Hypothalamus (tissue), 51 donors: ENCODE measurements at places on chromosomes 12 and 14.

GRCh38 chr14:65483647-65484046 is 71.1 kb downstream of the FUT8 start:
- DNase-seq = no peak

DNA sequence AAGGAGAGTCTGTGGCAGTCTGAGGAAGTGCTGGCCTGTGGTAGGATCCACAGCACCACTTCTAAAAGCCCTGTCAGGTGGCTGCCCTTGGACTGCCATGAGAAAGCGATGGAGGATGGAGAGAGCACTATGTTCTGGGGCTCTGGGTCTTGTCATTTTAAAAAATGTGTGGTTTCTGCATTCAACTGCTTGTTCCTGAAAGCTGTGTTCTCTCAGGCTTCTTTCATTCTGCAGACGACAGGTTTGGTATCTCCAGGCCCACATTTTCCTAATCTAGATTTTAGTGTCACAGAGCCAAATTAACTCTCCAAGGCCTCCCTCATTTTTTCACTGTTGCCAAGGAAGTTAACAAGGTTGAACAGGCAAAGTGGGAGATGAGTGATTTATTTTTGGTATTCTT is 10.5 kb downstream of the OVCH1 start:
- peak; percentile 15 for DNase-seq

GRCh38 chr12:99170037-99170436 is 477.5 kb upstream of the GARIN6 start:
- DNase-seq = no peak

DNA sequence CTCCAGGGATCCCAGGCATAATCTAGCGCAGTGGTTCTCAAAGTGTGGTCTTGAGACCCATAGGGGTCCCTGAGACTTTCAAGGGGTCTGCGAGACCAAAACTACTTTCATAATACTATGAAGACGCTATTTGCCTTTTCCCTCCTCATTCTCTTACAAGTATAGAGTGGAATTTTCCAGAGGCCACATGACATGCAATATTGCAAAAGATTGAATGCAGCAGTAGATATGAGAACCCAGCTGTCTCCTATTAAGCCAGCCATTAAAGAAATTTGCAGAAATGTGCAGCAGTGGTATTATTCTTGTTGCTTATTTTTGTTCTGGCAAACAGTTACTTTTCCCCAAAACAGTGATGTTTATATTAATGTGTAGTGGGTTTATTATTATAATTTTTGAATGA is 62.8 kb downstream of the VWF start:
- no peak for DNase-seq

GRCh38 chr12:70812136-70812535 is 108.4 kb downstream of the PTPRR start:
- no peak for DNase-seq

DNA sequence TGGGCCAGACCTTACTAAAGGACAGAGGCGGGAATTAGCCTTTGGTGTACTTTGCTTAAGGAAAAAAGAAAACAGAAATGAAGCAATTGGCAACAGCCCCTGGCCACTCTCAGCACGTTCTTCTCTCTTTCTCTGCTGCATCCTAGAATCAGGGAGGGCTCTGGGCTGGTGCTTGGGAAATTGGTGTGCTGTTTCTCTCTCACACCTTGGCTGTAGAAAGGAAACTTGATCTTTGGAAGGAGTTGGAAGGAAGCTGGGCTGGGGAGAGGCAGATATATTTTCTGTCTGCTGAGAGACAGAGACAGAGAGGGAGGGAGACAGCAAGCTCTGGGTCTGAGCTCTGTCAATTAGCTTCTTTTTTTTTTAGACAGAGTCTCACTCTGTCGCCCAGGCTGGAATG is 27.4 kb downstream of the NOS1 start:
- DNase-seq = no peak

- no peak for DNase-seq
Observed at GRCh38 chr12:109589691-109590245, 16.2 kb downstream of the MVK start.

- no peak for DNase-seq
Observed at GRCh38 chr14:74579447-74580274, 32.4 kb downstream of the LTBP2 start.

DNA sequence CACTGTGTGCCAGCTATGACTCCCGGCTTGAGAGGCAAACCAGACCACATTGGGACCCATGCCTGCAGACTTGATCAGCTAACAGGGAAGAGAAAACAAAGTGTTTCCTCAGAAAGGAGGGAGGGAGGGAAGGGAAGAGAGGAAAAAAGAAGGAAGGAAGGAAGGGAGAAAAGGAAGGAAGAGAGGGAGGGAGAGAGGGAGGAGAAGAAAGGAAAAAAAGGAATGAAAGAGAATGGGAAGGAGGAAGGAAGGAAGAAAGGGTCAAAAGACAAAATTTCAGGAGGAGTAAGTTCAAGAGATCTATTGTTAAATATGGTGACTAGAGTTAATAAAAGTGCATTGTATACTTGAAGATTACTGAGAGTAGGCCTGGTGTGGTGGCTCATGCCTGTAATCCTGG is 18.9 kb downstream of the FIGNL2 start:
- no peak for DNase-seq

- DNase-seq = no peak
Observed at GRCh38 chr14:67566908-67567307, 33.2 kb downstream of the PIGH start.

- no peak for DNase-seq
Observed at GRCh38 chr14:99270458-99271220, 1.4 kb downstream of the BCL11B start.

DNA sequence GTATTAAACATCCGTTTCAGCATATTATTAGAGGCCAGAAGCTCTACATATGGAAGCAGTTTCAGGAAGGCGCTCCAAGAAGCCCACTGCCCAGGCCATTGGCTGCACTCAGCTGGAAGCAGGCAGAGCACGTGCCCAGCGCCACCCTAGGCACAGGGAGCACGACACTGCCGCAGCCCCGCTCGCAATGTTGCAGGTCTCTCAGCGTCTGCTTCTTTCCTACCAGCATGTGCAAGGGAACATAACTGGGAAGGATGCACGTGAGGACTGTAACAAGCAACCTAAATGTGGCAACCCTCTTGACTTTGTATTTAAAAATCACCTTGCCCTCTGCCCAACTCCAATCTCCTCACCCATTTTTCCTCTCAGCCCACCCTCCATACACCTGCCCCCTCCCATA is 3.5 kb downstream of the TMEM132D start:
- no peak for DNase-seq

- no peak for DNase-seq
Observed at GRCh38 chr12:132178801-132179401, 34.6 kb downstream of the NOC4L start.

DNA sequence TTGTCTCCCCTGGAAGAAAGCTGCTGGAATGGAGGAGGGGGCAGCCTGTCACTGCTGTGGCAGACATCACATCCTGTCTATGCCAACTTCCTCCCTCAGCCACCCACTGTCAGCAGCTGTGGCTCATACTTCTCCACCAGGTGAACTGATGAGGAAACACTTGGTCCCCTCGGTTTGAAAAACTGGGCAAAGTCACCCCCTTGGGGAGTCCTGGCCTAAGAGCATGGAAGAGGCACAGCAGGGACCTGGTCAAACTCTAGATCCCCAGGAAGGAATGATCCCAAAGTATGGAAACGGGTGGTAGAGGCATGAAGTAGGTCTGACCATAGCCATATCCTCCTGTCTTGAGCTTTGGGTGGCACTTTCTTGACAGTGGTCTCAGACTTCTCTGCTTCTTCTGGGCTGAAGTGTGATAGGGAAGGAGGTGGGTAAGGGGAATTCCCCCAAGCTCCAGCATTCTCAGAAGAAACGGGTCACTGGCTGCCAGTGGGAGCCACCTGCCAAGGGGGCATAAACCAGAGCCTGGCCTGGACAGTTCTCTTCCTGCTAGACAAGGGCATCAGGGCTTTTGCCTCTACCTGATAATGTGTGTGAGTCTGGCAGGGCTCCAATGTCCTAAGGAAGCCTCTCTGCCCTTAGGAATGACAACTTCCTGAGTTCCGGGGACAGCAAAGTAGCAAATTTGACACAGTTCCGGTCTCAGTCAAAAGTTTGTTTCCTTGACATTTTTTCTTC is 36.0 kb downstream of the FMNL3 start:
- no peak for DNase-seq

- no peak for DNase-seq
Observed at GRCh38 chr12:131894981-131895639, 688 bp downstream of the ULK1 start.

- no peak for DNase-seq
Observed at GRCh38 chr12:113136990-113137511, 1.5 kb upstream of the RASAL1 start.

GRCh38 chr14:71444030-71444822 is 488.0 kb upstream of the RGS6 start:
- no peak for DNase-seq

- DNase-seq = no peak
Observed at GRCh38 chr14:100536721-100537445, 50.3 kb downstream of the BEGAIN start.

GRCh38 chr12:87981495-87981894 is 47.7 kb downstream of the C12orf50 start:
- no peak for DNase-seq

- DNase-seq = no peak
Observed at GRCh38 chr14:31934767-31935266, 142.3 kb upstream of the ARHGAP5 start.

- DNase-seq = no peak
Observed at GRCh38 chr12:98974767-98975381, 329.8 kb downstream of the APAF1 start.

- no peak for DNase-seq
Observed at GRCh38 chr12:102479939-102480338, 424 bp downstream of the IGF1 start.

- no peak for DNase-seq
Observed at GRCh38 chr12:105030820-105031807, 45.0 kb downstream of the NOPCHAP1 start.

GRCh38 chr14:98919434-98919833 is 352.6 kb downstream of the BCL11B start:
- DNase-seq = no peak

DNA sequence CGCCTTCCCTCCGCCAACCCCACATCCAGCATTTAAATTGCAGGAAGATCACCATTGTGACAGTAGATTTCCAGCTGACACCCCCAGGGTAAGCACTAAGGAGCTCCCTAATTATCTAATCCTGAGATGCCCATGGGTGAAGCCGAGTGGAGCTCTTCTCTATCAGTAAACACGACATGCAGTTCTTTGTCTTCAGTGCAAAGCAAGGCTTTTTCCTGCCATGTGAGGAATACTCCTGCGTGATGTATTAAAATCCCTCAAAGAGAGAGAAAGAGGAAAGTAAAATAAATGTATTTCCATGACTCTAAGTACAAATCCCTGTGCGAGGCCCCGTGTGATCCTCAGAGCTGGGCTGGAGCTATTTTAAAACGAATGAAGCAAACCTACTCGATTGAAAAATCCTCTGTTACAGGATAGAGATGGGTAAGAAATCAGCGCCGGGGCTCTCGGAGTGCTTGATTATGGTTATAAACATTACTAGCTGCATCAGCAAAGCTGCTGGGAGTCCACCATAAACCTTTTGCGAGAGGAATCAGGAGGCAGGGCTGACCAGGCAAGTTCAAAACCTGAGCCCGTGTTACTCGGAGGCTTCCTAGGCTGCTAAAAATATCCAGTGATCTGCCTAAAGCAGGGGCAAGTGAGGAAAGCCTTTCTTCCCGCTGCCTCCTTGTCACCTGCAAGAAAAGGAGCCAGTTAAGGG is 61.5 kb downstream of the MAP1LC3B2 start:
- no peak for DNase-seq

GRCh38 chr14:60722107-60722356 is 2.1 kb downstream of the SIX4 start:
- no peak for DNase-seq

DNA sequence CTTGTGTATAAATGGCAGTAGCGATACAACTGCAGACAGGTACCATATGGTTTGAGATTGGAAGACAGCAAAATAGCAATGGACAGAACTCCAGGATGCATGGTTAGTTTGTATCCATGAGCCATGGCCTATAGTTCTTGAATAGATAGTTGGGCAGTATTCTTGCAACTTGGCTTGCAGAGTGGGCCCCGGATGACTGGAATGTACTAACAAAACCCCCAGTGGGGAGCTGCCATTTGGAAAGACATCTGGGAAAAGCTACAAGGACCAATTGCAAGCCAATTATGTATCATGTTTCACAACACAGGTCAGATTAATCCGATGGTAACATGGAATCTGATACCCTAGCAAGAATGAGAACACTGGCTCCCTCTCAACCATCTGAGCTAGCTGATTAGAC is 279.6 kb downstream of the RERGL start:
- no peak for DNase-seq

- no peak for DNase-seq
Observed at GRCh38 chr12:53358836-53359419, 21.0 kb upstream of the SP1 start.

DNA sequence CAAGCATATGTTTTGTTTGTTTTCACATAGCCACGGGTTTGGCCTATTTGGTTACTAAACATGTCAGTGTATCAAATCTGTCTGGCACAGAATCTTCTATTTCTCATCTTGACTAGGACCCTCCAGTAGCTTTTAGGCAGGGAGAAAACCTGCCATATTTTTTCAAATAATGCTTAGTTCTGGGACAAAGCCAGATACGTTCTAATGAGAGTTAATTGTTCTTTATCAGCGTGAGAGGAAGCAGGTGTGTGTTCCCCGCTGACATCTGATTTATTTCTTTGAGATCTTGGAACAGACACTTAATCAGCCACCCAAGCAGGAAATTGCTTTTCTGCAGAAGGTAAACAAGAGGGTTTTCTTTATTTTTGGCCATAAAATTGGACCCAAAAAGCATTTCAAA is 54.8 kb downstream of the GOLGA5 start:
- no peak for DNase-seq

GRCh38 chr14:83867566-83868225 is 1662.2 kb upstream of the FLRT2 start:
- DNase-seq = no peak

GRCh38 chr12:84874125-84874824 is 38.3 kb downstream of the SLC6A15 start:
- DNase-seq = no peak

DNA sequence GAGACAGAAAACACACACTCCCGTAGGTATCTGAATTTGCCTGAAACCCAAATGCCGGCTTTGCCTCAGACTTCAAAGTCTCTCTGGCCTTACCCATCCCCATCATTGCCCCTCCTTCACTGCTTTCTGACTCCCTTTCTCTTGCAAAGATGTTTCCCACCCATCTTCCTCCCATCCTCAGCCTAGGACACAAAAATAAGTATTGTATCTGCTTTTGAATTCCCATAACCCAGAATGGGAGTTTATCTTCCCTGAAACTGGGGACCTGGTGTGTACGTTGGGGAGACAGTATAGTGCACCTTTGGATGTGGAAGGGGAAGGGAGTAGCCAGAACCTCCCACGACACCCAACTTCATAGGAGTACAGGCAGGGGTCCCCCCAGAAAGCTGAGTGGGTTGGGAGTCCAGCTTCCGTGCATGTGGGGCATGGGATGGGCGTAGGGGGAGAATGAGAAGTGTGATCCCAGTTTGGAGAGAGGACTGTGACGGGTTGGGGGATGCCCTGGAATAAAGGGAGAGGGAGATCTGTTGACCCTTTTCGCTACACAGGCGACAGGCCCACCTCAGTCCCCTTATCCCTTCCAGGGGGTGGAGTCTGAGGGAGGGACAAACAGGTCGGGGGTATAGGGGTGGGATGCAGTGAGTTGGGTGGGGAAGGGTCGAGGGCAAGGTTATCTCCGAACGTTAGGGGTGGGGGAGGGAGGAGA is 488 bp upstream of the KIF5A start:
- no peak for DNase-seq
